Activated T-helper 1 cell treated with anti-CD3 and anti-CD28 coated beads, Interleukin-2, amount 50 U/mL, for 16 hours (primary cell): ENCODE measurements at places on chromosomes 4 and X.

GRCh38 chr4:100838286-100838685, 320.5 kb upstream of the EMCN start:
- no peak for DNase-seq

GRCh38 chrX:108537005-108537404, 97.4 kb downstream of the COL4A5 start:
- no peak for DNase-seq

DNA sequence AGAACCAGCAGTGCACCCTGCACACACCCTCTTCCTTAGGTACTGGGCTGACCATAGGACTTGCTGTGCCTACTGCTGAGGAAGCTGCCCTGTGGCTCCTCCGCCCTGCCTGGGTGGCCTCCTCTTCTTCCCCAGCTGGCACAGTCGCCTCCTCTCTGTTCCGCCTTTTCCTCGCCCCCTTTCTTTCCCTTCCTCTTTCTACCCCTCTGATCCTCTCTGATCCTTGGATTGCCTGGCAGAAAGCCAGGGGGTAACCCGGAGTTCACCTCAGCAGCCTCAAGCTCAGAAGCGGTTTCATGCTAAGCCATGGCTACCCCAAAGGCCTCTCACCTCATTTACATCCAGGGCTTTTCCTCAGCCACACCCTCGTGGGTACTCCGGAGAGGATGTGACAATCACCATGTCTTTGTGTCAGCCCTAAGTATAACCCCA, 136.2 kb downstream of the SMIM20 start:
- DNase-seq = no peak

DNA sequence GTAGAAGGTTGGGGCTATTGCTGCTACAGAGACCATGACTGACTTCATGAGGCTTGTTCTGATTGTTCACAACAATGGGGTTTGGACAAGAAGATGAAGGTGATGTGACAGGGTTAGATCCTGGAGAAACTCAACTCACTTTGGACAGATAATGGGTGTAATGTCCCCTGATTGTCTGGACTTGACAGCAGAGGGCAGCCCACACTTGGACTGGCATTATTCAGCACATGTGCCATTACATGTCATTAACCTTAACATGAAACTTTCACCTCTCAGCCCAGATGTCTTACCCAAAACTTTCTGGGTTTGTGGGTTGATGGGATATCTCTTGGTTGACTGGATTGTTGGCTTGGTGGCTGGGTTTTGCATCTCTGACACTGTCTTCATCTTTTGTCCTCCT, 101.5 kb downstream of the MXRA5 start:
- DNase-seq = no peak

- no peak for DNase-seq
Observed at GRCh38 chr4:152892974-152893373, 43.1 kb upstream of the FHDC1 start.

DNA sequence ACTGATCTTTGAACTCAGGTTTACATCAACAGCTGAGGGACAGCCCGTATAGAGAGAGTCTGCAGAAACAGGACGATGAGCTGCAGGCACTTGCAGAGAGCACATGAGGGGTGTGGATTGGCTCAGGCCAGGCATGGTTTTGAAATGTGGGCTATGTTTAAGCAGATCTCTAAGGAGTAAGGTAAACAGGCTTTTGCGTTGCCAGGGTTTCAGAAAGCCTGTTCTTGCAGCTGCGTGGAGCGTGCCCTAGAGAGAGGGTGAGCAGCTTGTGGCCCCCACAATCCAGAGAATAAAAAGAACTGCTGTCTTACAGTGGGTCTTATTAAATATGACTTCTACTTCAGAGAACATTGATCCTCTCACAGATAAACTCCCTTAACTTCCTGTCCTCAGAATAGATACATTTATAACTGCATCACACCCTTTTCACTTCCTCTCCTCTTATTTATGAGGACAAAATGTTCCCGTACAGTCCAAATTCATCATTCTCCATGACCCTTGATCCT, 64.1 kb downstream of the TMA16 start:
- DNase-seq = no peak
